ENCODE measurements at places on chromosomes 1 and 21. TPM values are rescaled to one million over a fixed set of nuclear protein-coding genes. Genes with fewer than 3 reads are reported as not detected.

DNA sequence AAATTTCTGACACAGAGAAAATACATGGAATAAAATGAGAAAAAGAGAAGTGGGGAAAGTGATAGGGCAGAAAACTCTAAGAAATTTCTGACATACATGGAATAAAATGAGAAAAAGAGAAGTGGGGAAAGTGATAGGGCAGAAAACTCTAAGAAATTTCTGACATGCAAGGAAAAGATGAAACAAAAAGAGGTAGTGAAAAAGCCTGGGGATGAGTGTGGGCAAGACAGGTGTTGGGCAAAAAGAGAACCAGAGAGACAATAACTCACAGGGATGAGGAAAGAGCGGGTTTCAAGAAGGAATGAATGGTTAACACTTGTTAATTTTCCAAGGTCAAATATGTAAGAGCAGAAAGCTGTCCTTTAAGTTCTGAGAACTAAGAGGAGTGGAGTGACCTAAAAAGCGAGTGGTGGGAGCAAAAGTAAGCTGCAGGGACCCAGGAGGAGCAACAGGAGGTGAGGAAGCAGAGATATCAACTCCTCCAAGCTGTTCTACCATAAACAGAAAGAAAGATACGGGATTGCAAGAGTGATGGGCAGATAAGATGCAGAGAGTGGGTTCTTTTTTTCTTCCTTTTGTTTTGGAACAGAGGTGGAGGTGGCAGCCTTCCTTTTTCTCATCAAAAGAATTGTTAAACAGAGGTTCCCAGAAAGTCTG lies 29.9 kb upstream of the EXO1 start:
- DNase-seq = no peak

DNA sequence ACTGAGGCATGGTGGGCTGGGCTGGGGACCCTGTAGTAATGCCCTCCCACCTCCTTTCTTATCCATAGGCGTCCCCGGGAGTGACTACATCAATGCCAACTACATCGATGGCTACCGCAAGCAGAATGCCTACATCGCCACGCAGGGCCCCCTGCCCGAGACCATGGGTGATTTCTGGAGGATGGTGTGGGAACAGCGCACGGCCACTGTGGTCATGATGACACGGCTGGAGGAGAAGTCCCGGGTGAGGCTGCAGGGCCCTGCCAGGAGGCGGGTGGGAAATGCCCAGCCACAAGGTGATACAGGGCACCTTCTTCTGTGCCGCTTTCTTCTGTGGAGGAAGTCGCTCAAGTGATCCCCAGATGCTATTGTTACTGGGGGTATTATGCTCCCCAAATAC lies 32.3 kb upstream of the KDM4A start:
- DNase-seq = no peak

DNA sequence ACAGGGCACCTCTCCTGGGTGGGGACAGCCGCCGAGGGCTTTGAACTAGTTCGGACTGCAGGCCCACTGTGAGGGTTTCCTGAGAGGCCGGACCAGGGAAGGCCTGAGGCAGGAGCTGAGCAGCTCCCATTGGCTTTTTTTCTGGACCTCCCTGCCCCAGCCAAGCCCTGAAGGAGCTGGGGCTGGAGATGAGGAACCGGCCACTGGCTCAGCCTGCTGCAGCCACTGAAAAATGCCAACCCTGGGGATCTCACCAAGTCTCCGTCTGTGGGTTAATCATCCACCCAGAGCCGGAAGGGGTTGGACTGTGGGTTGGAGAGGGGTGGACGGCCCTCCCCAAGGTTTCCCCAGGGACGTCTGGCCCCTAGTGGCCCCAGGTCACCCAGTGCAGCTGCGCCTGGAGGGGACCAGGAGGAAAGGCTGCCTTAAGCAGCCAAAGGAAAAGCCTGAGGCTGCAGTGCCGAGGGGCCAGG lies 2.5 kb downstream of the VWA1 start:
- no peak for DNase-seq

DNA sequence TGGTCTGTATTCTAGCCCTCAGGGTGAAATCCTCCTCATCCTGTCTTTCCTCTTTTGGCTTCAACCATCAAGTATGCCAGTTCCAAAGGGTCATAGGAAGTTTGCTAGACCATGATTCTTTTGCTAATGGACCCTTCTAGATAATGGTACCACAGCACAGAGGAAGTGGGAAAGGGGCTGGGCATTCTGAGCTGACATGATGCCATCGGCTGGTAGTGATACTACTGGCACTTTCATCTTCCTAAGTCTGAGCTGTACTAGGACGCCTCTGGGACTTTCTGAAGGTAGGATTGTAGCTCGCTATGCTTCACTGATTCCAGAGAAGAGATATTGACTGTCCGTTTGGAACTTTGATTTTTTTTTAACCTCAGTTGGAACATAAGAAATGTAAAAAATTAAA lies 11.4 kb downstream of the FASLG start:
- no peak for DNase-seq

GRCh38 chr1:231480008-231480407 lies 48.5 kb upstream of the TSNAX start:
- no peak for DNase-seq

- no peak for DNase-seq
Measured at GRCh38 chr1:109906160-109906838, 4.3 kb upstream of the CSF1 start.

DNA sequence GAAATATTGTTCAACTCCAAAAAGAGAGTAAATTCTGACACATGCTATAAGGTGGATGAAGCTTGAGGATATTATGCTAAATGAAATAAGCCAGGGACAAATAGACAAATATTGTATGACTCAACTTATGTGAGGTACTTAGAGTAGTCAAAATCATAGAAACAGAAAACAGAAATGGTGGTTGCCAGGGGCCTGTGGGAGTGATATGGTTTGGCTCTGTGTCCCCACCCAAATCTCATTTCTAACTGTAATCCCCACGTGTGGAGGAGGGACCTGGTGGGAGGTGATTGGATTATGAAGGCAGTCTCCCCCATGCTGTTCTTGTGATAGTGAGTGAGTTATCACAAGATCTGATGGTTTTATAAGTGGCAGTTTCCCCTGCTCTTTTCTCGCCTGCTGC lies 24.7 kb upstream of the DISP1 start:
- no peak for DNase-seq

- DNase-seq = peak; percentile 71
Measured at GRCh38 chr1:3625151-3625907, 514 bp downstream of the TPRG1L start.

DNA sequence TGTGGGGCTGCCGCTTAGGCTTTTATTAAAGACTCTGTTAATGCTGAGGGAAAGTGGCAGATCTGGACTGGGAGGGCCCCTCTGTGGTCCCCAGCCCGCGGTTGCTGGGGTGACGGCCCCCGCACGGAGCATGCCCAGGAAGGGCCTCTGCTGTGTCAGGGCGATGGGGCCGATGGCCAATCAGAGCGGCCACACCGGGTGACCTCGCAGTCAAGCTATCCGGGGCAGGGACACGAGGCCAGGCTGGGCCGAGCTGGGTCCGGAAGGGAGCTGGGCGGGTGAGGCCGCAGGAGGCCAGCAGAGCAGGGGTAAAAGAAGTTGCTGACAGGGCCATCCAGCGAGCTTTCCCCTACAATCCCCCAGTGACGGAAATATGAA lies 145.1 kb downstream of the CASZ1 start:
- no peak for DNase-seq

DNA sequence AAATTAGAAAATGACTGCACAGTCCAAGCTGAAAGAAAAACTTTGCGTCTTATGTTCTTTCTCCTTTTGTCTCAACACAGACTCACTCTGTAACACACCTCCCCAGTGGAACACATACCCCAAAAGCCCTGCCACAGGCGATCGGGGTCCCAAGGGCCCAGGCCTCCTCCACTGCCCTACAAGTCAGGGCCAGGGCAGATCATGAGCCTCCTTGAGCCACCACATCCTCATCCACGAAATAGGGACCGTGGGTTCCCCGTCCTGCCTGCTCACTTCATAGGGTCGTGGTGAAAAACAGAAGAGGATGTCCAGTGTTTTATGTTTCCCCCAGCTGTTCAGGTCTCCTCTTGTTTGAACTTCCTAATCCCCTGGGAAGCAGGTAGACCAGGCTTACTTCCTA lies 116.7 kb downstream of the KCNN3 start:
- no peak for DNase-seq

DNA sequence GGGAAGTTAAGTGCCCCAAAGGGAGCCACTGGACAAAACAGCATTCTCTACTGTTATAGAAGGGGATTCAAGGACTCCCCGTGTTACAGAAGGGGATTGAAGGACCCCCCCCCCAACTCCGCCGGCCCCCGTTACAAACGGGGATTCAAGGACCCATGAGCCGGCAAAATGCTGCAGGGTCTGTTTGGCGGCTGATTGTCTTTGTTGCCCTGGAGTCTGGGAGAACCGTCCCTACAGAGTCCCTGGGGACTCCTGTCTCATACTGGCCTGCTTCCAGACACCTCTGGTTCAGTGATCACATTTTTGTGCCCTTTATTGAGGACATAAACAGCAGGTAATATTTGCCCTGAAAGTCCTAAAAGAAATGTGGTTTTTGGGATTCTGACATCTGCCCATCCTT lies 96.4 kb downstream of the SYF2 start:
- DNase-seq = no peak

DNA sequence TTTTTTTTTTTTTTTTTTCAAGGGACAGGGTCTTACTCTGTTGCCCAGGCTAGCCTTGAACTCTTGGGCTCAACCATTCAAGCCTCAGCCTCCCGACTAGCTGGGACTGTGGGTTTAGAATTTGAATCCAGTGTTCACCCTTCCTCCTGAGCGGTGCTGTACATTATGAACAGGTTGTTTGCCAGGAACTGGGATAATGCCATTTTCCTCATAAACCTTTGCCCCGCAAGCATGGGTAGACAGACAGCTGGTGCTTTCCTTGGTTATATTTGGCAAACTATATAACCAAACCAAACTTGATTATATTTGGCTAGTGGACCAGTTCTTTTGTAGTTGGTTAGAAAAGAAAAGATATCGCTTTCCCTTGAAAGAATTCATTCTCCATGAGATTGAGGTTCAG lies 54.9 kb downstream of the GALNT2 start:
- DNase-seq = no peak

- peak; percentile 53 for DNase-seq
Measured at GRCh38 chr1:923131-923990, at the start of gene SAMD11. Gene SAMD11, plus strand, starts transcription at chr1:923923. Its CDS starts 509 bp downstream, at chr1:924432.

GRCh38 chr1:226532553-226532952 lies 16.0 kb upstream of the STUM start:
- no peak for DNase-seq

- peak; percentile 85 for DNase-seq
Measured at GRCh38 chr1:220748089-220748934, at the start of gene MTARC2. Gene MTARC2, plus strand, starts transcription at chr1:220748322. Its CDS starts 210 bp downstream, at chr1:220748532.

DNA sequence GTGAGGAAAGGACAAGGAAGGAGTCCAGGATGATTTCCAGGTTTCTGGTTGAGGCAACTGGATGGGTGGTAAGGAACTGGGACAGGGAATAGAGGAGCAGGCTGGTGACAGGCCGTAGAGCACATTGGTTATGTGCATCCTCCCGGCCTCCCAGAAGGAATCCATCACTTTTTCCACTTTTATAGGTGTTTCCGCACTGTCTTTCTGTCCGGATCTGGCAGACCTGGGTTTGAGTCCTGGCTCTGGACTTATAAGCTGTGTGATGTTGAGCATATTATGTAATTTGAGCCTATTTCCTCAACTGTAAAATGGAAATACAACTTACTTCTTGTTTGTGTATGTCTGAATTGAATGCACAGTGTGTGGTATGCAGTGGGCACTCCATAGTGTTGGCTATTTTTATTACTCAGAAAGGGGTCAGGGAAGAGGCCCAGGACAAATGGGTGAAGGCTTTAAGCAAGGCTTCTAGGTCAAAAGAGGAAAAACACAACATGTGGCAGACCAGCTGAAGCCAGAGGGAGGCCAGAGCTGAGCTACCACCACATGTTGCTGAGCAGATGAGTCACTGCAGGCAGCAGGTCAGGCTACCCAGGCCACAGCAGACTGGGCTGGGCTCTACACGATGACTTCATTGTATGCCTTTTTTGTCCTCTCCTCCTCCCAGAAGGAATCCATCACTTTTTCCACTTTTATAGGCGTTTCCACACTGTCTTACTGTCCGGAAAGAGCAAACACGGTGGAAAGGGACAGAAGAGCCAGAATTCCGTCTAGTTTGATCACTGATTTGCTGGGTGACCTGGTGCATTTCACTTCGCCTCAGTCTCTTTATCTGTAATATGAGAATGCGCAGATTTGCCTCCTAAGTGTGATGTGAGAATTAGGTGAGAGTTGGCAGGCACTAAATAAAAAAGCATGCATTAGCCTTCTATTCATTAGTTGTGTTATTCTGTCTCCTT lies 791 bp upstream of the MAST2 start:
- peak; percentile 89 for DNase-seq

GRCh38 chr1:67688526-67689219 lies 3.7 kb downstream of the GADD45A start:
- DNase-seq = no peak

GRCh38 chr1:228207851-228208821 lies at the start of gene OBSCN:
Gene OBSCN, plus strand, starts transcription at chr1:228208044. Its CDS starts 3,740 bp downstream, at chr1:228211784.
- no peak for DNase-seq

- no peak for DNase-seq
Measured at GRCh38 chr1:13763991-13764390, 64.0 kb downstream of the PRDM2 start.

GRCh38 chr1:26516987-26517765 lies 12.4 kb upstream of the RPS6KA1 start:
- DNase-seq = no peak

DNA sequence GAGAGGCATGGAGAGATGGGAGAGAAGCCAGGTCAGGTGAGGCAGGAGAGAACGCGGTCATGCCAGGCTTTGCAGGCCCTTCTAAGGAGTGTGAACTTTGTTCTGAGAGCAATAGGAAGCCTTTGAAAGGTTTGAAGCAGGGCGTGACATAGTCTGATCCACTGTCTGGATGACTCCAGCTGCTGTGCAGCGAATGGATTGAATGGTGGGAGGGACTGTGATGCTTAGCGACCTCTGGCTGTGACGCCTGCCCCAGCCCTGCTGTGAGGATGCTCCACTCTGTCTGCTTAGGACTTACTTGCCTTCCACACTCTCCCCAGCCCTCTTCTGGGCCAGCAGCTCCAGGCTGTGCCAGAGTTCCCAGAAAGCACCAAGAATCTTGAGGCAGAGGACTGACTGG lies 41.8 kb upstream of the POU3F1 start:
- DNase-seq = no peak

- DNase-seq = no peak
Measured at GRCh38 chr1:61981870-61982660, 212.6 kb upstream of the L1TD1 start.

GRCh38 chr1:52641307-52641706 lies 8.3 kb downstream of the SHISAL2A start:
- no peak for DNase-seq

Gene EXO1
- total RNA-seq = 19.8 TPM

Gene PTPN22
- not detected for total RNA-seq

Gene SLC1A7
- not detected for total RNA-seq

Gene PCSK9
- total RNA-seq = 0.23 TPM

Gene KRTAP6-2
- not detected for total RNA-seq

Gene KRTAP12-2
- not detected for total RNA-seq

Gene DSCAM
- total RNA-seq = not detected

Gene FLG
- not detected for total RNA-seq

Gene RUNX3
- total RNA-seq = not detected

Gene TBX19
- total RNA-seq = 2.3 TPM

Gene PCAT6
- total RNA-seq = 1.7 TPM

Gene RHCE
- total RNA-seq = not detected

Gene SPRR1A
- total RNA-seq = not detected

Data from endothelial cell of umbilical vein (primary cell).